NCI-H526 (cell line): ENCODE measurements at places on chromosomes 1 and 21.

- DNase-seq = peak; percentile 67
Observed at GRCh38 chr1:208781391-208782045, 537.3 kb upstream of the PLXNA2 start.

- no peak for DNase-seq
Observed at GRCh38 chr1:212213784-212214183, 71.4 kb upstream of the PPP2R5A start.

DNA sequence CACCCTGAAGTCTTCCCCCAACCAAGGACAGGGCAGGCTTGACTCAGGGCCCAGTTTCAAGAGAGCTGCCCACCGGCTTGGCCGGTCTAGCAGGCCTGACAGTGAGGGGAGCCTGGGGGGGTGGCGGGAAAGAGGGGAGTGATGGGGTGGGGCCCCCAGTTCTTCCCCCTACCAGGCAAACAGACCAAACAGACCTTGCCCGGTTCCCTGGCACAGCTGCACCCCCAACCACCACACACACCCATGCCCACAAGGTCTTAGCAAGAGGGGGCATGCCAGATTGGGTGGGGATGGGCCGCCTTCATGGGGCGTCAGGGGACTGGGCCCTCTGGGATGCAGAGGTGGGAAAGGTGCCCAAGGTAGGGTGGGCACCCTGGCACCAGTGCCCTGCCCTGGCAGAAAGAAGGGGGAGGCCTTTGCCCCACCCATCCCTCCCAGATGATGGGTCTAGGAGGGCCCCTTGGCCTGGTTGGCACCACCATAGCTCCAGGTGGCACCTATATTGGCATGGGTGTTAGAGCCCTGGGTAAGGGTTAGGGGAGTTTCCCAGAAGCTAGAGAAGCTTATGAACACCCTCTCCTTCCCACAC is 8.9 kb downstream of the ZBTB7B start:
- no peak for DNase-seq

DNA sequence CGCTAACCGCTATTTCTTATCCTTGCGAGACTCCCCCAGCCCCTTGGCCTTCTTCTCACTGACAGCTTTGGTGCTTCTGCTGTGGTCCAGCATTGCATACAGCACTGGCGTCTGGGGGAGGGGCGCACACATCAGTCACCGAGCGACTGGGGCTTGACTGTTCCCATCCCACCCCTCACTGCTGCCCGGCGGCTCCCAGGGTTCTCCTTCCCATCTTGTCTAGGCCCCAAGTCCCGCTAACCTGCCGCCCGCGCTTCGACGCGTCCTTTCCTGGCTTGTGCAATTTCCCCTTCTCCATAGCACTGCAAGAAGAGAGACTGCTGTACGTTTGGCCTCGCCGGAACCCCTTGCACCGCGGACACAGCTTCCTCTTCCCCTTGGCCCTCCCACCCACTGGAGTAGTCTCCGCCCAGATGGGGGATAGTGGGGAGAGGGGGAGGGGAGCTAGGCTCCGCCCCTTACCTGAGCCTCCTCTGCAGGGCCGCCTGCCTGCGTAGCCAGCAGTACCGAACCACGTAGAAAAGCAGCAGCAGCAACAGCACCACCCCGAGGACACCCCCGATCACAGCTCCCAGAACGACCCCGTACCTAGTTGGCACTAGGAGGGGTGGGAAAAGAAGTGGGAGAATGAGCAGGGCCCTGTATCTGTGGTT is 3.8 kb downstream of the MPZ start:
- peak; percentile 94 for DNase-seq

- DNase-seq = no peak
Observed at GRCh38 chr1:184693011-184693410, 61.6 kb downstream of the EDEM3 start.

DNA sequence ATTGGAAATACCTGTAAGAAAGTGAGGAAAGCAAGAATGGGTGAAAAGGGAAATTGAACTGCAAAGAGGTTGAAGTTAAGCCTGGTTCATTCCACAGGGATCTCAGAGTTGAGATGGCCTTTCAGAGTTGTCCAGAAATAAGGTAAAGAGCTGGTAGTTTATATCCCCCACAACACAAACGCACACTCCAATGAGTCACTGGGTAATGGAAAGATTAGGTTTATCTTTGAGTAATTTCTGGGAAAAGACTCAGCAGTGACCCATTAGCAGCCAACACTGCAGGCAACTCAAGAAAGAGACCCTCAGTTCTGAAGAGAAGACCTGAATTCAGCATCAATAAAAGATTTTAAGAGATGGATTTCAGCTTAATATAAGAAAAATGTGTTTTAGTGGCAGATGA is 485.5 kb downstream of the PTPRC start:
- DNase-seq = no peak

GRCh38 chr1:3925256-3925655 is 25.2 kb upstream of the C1orf174 start:
- no peak for DNase-seq

- no peak for DNase-seq
Observed at GRCh38 chr1:229664133-229664689, 38.2 kb downstream of the URB2 start.

DNA sequence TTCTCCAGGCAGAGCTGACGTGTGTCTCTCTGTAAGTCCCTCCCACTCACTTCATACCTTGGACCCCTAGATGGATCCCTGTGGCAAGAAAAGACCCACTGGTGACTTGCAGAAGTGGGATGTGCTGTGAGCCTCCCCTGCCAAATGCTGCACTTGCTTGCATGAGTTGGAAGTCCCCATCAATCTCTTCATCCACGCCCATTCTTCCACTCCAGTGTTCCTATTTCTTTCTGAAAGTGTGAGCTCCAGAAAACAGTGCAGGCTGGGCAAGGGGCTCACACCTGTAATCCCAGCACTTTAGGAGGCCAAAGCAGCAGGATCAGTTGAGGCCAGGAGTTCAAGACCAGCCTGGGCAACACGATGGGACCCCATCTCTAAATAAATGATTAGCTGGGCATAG is 254.1 kb upstream of the IRF2BP2 start:
- DNase-seq = no peak

DNA sequence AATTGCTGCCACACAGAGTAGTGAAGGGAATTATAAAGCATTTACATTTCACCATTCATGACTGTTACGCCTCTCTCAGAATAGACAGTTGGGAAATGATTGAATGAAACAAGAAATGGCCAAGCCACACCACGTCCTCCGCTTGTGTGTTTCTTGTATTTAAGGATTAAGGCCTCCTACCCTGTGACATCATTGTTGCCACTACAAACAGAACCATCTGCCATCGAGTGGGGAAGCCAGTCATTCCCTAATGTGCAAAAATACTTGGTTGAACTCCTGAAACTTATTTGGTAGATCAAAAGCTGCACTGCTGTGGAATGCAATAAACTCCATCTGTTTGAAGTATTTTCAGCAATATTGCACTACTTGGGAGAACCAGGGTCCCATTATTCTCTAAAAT is 99.0 kb upstream of the C1orf105 start:
- DNase-seq = no peak

DNA sequence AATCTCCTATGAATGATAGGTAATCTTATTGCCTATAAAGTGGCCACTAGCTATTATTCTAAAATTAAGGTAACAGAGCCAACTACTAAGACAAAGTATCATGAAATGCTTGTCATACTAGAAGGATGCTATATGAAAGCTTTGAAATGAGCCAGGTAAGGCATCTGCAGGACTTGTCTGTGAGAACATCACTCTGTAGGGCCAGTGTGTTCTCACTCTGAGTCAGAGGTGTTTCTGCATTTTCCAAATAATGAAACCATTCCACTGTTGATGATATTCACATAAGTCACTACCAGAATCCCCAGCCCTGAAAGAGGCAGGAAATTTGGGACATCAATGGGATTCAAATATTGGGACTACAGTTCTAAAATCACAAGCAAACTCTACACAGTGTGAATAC is 25.8 kb upstream of the GBP5 start:
- no peak for DNase-seq

DNA sequence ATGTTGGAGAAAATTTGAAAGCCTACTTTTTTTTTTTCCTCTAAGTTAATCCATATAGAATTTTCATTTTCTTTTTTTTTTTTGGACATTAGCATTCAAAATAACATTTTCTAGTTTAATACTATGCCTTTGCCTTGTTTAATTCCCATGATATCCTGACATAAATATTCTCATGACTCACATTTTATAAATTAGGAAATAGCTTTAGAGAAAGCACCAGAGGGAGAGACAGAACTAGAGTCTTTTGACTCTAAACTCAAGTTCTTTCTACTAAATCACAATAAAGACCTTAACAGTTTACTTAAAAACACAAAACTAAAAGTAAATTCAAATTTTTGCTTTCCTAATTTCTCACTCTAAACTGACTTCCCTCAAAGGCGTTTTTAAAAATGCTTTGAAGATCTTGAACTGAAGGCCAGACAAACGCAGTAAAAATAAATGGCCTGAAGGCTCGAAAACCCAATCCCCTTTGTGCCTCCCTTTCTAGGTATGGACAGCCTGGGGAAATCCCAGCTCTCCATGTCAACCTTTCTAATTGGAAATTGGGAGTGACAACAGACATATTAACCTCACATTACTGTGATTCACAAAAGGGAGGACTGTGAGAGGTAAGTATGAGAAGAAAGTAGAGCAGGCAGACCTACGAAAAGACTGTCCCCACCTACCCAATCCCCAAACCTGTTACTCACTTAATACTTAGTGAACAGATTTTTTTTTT is 104.6 kb downstream of the ENAH start:
- no peak for DNase-seq

- no peak for DNase-seq
Observed at GRCh38 chr1:226060427-226060826, 2.1 kb upstream of the H3-3A start.

- no peak for DNase-seq
Observed at GRCh38 chr1:206699626-206700025, 14.9 kb downstream of the MAPKAPK2 start.

GRCh38 chr1:227140376-227140775 is 177.9 kb downstream of the CDC42BPA start:
- DNase-seq = no peak

DNA sequence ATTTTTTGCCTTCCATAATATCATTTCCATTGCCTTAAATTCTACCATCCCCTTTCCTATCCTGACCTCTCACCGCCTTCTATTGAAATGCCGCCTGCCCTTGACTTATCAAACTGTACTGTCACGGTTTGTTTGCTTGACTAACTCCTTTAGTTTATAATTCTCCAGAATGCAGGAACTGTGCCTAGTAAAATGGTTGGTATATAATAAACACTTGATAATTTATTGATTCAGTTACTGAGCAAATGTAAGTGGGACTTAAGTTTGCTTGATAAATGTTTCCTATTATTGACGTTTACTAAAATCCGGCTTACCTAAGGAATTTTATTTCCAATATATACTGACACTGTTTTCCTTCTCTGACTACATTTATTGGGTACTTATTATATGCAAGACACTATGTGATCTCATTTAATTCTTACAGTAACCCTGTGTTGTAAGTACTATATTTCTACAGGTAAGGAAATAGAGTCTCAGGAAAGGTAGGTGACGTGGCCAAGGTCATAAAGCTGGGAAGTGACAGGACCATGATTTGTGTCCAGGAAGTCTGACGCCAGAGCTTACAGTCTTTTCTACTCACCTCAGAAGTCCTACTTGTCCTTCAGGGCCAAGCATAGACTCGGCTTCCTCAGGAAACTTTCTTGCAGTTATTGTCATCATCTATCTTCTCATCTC is 35.7 kb downstream of the DPT start:
- no peak for DNase-seq

DNA sequence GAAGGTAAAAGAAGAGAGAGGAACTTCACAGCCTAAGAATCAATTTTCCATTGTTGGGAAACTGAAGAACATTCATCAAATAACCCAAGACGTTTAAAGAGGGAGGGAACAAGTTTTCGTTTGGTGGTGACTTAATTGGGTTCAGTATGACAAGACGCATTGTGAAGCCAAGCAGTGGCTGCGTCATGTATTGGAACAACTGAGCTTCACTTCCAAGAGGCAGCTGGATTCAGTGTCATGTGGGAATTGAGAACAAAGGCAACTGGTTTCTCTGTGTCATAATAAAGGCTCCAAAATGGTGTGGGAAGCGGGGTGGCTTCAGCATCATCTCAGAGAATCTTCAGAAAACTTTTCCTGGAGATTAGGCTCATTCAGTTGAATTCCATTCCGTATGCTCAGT is 29.8 kb upstream of the RC3H1 start:
- DNase-seq = no peak

DNA sequence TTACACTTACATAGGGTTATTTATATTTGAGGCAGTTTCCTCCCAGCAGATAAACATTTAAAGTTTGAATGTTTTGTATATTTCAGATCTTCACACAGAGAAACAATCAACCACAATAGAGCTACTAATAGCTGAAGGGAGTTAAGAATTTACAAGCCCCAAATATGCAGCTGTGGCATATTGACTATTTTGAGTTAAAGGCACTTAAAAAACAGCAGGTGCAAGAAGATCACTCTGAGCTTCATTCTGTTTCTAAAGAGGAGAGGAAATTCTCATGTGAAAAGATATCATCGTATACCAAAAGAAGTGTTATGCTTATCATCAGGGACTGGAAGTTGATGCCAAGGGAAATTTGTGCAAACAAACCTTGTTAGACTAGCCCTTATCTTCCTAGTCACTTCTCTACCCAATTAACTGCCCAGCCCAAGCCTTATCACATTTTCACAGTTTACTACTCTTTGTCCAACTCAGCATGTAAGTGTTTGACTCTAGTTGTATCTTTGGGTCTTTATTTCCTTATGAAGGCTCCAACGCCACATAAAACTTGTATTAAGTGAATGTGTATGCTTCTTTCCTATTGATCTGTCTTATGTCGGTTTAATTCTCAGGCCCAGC is 66.3 kb upstream of the COG2 start:
- no peak for DNase-seq

GRCh38 chr1:60461925-60462595 is 388.5 kb upstream of the C1orf87 start:
- no peak for DNase-seq

DNA sequence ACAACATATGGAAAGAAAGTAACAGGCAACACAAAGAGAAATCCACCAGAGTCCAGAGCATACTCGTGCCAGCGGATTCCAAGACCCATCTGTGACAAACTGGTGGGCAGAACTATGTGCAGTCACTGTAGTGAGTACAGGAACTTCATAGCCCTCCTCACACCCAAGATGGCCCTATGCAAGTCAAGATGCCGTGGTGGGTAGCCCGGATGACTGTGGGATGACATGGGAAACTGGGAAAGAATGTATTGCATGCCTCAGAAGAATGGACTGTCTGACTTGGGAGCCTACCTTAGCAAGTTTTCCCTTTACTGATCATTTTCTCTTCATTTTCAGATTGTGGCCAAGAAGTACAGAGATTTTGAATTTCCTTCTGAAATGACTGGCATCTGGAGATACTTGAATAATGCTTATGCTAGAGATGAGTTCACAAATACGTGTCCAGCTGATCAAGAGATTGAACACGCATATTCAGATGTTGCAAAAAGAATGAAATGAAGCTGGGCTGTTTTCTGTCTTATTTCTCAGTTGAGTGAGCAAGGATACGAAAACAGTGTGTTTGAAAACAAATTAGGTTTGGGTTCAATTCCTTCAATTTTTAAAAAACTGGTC is 47.3 kb downstream of the CLIC6 start:
- no peak for DNase-seq

DNA sequence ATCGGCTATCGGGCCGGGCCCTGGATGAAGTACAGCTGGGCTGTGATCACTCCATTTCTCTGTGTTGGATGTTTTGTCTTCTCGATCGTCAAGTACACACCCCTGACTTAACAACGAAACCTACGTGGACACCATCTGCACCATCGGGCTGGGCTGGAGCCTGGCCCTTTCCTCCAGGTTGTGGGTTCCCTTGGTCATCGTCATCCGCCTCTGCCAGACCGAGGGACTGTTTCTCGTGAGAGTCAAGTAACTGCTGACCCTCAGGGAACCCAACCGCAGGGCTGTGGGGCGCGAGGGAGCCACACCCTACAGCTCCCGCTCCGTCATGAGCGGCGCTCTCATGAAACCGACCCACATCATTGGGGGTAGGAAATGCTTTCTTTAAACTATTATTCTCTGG is 842.4 kb upstream of the TMPRSS15 start:
- no peak for DNase-seq
